ENCODE measurements at places on chromosomes 11 and 22.
A peak's percentile ranks its signal among the peaks of the same experiment; 100 is the strongest.

GRCh38 chr22:48167238-48167637, 1404.8 kb downstream of the TBC1D22A start:
- no peaks in the 10 kb centered on the region for H3K4me1 ChIP-seq
- no peak for DNase-seq
- H3K27ac ChIP-seq = no peak overlapping the region
- H3K36me3 ChIP-seq = no peaks in the 10 kb centered on the region
- no peaks in the 10 kb centered on the region for H3K27me3 ChIP-seq

DNA sequence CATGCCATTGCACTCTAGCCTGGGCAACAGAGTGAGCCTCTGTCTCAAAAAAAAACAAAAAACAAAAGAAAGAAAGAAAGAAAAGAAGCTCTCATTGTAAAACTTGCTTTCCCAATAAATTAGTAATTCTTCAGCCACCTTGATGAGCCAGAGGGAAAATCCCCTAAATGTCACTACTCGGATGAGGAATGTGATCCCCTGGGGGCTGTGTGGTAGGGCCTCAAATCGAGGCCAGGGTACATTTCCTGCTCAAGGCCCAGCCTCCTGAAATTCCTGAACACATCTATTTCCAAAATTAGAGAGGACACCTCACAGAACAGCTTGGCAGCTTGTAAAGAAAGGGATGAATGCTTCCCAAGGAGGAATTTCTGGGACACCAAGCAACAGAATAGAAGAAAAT, 147.1 kb upstream of the SESN3 start:
- no peak overlapping the region for H3K27ac ChIP-seq
- H3K27me3 ChIP-seq = no peaks in the 10 kb centered on the region
- H3K4me3 ChIP-seq = no peak overlapping the region
- H3K36me3 ChIP-seq = no peaks in the 10 kb centered on the region
- no peaks in the 10 kb centered on the region for H3K4me1 ChIP-seq
- DNase-seq = no peak

DNA sequence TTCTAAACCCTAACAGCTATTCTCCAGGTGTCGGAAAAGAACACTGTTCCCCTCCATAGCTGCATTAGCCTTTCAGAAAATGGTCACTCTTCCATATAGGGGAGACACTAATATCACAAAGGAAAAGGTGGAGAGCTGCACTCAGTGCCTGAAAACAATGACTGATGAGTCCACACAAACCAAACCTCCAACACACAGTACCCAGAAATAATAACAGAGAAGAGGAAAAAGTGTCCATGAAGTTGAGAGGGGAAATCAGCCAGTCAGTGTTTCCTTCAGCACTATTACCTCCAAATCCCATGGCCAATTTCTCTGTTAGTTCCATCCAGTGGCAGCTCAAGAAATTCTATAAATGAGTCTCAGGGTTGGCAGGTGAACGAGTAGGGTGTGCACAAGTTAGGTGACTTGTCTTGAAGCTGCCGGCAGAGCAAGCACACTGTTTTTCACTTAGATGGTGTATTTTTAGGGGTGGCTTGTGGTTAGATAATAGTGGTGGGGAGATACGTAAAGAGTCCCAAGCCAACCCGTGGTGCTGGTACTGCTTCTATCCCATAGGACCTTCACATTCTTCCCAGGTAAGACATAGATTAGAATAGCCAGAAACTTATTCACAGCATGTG, 84.5 kb upstream of the CHRM4 start:
- no peak overlapping the region for H3K27ac ChIP-seq
- H3K4me3 ChIP-seq = no peak overlapping the region
- H3K27me3 ChIP-seq = no peaks in the 10 kb centered on the region
- DNase-seq = no peak
- H3K36me3 ChIP-seq = no peaks in the 10 kb centered on the region
- H3K4me1 ChIP-seq = peaks cover 2% of the 10 kb centered on the region

GRCh38 chr11:87156970-87157369, 119.2 kb downstream of the TMEM135 start:
- H3K36me3 ChIP-seq = no peaks in the 10 kb centered on the region
- no peaks in the 10 kb centered on the region for H3K27me3 ChIP-seq
- H3K27ac ChIP-seq = no peak overlapping the region

GRCh38 chr11:64245797-64246620, 734 bp downstream of the PPP1R14B start:
- peak; percentile 71 for DNase-seq
- H3K27me3 ChIP-seq = no peaks in the 10 kb centered on the region
- no peaks in the 10 kb centered on the region for H3K36me3 ChIP-seq
- H3K4me1 ChIP-seq = peaks cover 41% of the 10 kb centered on the region

GRCh38 chr11:112852143-112852866, 108.9 kb upstream of the NCAM1 start:
- no peak for DNase-seq
- H3K36me3 ChIP-seq = no peaks in the 10 kb centered on the region
- H3K4me3 ChIP-seq = no peak overlapping the region
- H3K27ac ChIP-seq = no peak overlapping the region

DNA sequence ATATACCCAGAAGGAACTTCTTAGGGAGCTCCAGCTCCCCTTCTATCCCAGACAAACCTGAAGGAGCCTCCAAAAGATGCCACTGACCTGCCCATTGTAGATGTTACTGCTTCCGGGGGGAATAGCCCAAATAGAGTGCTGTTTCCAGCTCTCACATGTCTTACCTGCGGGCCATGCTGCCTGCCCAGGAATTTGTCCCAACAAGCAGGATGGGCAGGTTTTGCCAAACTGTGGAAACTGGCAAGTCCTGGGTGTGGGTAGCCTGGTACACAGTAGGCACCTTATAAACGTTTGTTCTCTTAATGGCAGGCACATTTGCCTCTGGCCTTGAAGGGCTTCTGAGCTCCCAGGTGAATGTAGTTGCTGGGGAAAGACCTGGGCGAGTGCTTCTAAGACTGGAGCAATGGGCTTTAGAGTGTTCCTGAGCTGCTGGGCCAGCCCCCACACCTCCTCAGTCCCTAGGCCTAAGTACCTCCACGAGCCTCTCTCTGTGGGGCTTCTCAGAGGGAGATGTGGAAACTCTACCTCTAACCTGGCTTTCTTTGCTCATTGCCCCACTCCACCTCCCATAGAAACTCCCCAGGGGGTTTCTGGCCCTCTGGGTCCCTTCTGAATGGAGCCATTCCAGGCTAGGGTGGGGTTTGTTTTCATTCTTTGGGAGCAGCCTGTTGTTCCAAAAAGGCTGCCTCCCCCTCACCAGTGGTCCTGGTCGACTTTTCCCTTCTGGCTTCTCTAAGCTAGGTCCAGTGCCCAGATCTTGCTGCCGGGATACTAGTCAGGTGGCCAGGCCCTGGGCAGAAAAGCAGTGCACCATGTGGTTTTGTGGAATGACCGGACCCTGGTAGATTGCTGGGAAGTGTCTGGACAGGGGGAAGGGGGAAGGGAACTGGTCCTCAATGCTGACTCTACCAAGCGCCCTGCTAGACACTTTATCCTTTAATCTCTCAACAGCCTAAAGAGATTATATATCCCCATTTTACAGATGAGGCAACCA, 37.2 kb downstream of the LIMK2 start:
- peaks cover 5% of the 10 kb centered on the region for H3K36me3 ChIP-seq
- H3K27ac ChIP-seq = no peak overlapping the region
- DNase-seq = no peak
- no peaks in the 10 kb centered on the region for H3K27me3 ChIP-seq
- peaks cover 15% of the 10 kb centered on the region for H3K4me1 ChIP-seq
- no peak overlapping the region for H3K4me3 ChIP-seq

GRCh38 chr11:11640152-11640551, 18.3 kb upstream of the GALNT18 start:
- no peaks in the 10 kb centered on the region for H3K36me3 ChIP-seq
- no peak overlapping the region for H3K27ac ChIP-seq
- DNase-seq = no peak
- H3K4me3 ChIP-seq = no peak overlapping the region
- no peaks in the 10 kb centered on the region for H3K27me3 ChIP-seq

DNA sequence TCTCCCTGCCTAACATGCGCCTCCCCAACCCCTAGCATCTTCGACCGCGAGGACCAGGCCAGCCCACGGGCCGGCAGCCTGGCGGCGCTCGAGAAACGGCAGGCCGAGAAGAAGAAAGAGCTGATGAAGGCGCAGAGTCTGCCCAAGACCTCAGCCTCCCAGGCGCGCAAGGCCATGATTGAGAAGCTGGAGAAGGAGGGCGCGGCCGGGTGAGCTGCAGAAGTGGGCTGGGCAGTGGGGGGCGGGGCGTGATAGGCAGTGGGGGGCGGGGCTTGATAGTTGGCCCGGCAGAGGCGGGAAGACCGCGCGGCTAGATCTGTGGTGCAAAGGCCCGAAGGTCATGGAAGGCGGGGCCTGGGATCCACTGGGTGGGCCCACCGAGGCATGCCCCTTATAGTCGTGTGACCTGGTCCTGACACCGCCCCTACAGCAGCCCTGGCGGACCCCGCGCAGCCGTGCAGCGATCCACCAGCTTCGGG, 8.7 kb downstream of the SELENOM start:
- no peaks in the 10 kb centered on the region for H3K36me3 ChIP-seq
- no peak for DNase-seq
- H3K4me3 ChIP-seq = no peak overlapping the region
- H3K27ac ChIP-seq = no peak overlapping the region
- H3K27me3 ChIP-seq = no peaks in the 10 kb centered on the region

- H3K4me1 ChIP-seq = no peaks in the 10 kb centered on the region
- H3K27ac ChIP-seq = no peak overlapping the region
- no peaks in the 10 kb centered on the region for H3K36me3 ChIP-seq
- no peaks in the 10 kb centered on the region for H3K27me3 ChIP-seq
- no peak for DNase-seq
Measured at GRCh38 chr11:105142167-105142566, 2.6 kb upstream of the CARD18 start.

GRCh38 chr11:57359396-57359795, 21.2 kb downstream of the P2RX3 start:
- no peaks in the 10 kb centered on the region for H3K4me1 ChIP-seq
- H3K27ac ChIP-seq = no peak overlapping the region
- H3K27me3 ChIP-seq = no peaks in the 10 kb centered on the region
- no peak for DNase-seq

GRCh38 chr11:125585487-125585886, 7.2 kb upstream of the STT3A start:
- H3K36me3 ChIP-seq = peaks cover 29% of the 10 kb centered on the region
- H3K4me3 ChIP-seq = no peak overlapping the region
- no peaks in the 10 kb centered on the region for H3K4me1 ChIP-seq
- no peak overlapping the region for H3K27ac ChIP-seq
- no peak for DNase-seq
- H3K27me3 ChIP-seq = no peaks in the 10 kb centered on the region

DNA sequence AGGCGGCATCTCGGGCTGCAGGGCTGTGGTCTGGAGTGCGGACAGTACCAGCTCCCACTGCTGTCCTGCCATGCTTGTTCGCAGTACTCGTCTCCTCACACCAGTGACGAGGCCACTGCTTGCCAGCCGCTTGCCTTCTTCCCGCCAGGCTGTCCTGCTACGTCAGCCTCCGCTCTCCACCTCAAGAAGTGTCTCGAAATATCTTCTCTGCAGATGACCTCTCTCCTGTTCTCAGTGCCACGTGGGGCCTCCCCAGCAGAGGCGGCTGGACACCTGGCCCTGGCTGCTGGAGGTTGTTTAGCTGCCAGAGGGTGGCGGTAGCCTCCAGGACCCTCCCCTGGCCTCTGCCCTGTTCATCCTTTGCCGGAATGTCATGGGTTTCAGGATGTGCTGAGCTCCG, 3.1 kb upstream of the CCDC188 start:
- H3K36me3 ChIP-seq = no peaks in the 10 kb centered on the region
- no peak overlapping the region for H3K27ac ChIP-seq
- peaks cover 4% of the 10 kb centered on the region for H3K4me1 ChIP-seq

GRCh38 chr11:119372260-119373058, 9.0 kb downstream of the USP2 start:
- DNase-seq = no peak
- H3K4me1 ChIP-seq = peaks cover 5% of the 10 kb centered on the region
- no peaks in the 10 kb centered on the region for H3K36me3 ChIP-seq
- no peak overlapping the region for H3K4me3 ChIP-seq
- peaks cover 8% of the 10 kb centered on the region for H3K27me3 ChIP-seq
- H3K27ac ChIP-seq = no peak overlapping the region

DNA sequence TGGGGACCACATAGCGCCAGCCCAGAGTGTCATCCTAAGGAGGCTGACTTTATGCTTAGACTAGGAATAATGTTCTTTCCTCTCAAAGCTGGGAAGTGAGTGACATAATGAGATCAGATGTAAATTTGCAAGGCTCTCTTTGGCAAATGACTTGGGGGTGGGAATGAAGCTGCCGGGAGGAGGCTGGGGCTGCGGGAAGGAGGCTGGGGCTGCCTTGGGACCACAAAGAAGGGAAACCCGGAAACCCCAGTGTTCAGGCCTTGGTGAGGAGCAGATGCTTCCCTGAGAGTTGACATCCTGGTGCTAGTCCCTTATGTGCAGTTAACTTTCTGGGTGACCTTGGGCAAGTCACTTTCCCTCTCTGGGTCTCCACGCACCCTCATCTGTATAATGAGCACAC, 182.0 kb downstream of the CHST1 start:
- no peaks in the 10 kb centered on the region for H3K4me1 ChIP-seq
- no peak for DNase-seq
- no peaks in the 10 kb centered on the region for H3K27me3 ChIP-seq
- no peak overlapping the region for H3K27ac ChIP-seq
- H3K4me3 ChIP-seq = no peak overlapping the region

DNA sequence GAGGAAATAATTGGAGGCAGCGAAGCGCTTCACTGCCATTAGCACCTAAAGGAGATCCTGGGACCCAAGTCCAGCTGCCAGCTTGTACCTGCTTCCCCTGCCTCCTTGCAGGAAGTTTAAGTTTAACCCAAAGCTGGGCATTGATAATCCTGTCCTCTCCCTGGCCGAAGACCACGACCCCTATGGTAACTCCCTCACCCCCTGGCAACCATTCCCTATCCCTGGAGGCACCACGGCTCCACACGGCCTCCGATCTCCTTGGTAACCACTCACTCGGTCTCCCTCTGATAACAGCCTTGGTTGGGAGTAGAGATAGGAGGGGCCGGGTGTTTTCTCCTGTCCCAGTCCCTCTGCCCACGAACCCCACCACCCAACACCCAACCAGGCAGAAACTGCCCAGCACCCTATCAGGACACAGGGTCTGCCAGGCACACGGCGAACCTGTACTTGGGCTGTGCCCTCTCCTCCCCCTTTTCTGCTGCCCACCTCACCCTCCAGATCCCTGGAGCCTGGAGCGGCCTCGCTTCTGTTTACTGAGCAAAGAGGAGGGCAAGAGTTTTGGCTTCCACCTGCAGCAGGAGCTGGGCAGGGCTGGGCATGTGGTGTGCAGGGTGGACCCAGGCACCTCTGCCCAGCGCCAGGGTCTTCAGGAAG, 833 bp downstream of the NHERF4 start:
- H3K27me3 ChIP-seq = no peaks in the 10 kb centered on the region
- H3K4me3 ChIP-seq = no peak overlapping the region
- no peak overlapping the region for H3K27ac ChIP-seq

GRCh38 chr11:82089426-82089825, 644.2 kb downstream of the FAM181B start:
- H3K27ac ChIP-seq = no peak overlapping the region
- H3K4me1 ChIP-seq = no peaks in the 10 kb centered on the region
- no peak overlapping the region for H3K4me3 ChIP-seq
- DNase-seq = no peak

DNA sequence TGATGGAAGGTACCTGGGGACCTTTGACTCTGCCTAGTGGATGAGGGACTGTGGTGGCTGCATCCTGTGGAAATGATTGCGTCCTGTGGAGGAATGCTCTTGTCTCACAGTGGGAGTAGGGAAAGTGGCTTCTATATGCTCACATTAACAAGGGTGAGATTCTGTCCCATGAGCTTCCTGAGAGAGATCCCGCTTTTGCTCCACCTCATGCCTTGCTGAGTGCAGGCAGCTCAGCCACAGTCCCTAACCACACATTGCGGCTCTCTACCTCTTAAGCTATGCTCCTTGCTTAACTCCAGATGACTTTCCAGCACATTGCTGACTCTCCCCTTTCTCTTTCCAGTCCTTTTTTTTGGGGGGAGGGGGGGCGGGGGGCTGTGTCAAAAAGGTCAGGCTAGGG, 45.0 kb downstream of the TEAD1 start:
- no peak overlapping the region for H3K27ac ChIP-seq
- no peaks in the 10 kb centered on the region for H3K36me3 ChIP-seq
- H3K4me3 ChIP-seq = no peak overlapping the region
- DNase-seq = no peak
- peaks cover under 1% of the 10 kb centered on the region for H3K27me3 ChIP-seq

All from effector memory CD4-positive, alpha-beta T cell (primary cell).